GM03348 (cell line): ENCODE measurements at places on chromosomes 12 and 14.

DNA sequence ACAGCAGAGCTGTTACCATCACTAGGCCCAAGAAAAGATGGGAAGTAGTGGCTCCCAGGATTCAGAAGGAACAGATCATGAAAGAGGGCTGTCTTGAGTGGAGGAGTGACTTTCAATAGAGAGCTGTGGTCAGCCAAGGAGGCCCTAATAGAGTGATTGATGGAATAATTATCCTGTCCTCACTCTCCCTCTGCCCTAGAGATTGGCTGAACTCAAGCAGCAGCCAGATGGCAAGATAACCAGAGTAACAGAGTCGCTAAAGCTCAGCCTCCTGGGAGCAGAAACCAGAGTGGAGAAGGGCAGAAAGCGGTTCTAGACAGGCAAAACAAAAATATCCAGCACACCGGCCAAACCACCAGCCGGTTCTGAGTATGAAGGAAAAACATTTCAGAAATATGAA is 23.1 kb downstream of the GMFB start:
- no peak for DNase-seq

GRCh38 chr12:92404921-92405320 is 259.3 kb upstream of the BTG1 start:
- DNase-seq = no peak

DNA sequence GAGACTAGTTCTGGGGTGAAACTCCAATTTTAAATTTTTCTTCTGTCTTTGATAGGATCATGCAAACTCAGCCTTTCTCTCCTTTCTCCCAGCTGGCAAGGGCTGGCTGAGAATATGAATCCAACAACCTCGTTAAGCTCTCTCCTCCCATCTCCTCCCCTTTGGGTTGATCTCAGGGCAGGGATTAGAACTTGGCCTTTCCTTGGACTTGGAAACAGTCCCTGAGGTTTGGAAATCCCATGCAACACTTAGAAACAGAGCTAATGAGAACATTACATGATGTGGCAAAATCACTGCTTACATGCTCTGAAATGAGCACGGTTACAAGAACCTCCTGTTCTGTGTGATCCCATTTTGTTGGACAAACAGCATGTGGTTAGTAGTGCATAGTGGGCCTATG is 31.6 kb downstream of the ACACB start:
- DNase-seq = peak; percentile 67

- peak; percentile 36 for DNase-seq
Observed at GRCh38 chr12:58757422-58757821, 162.9 kb downstream of the LRIG3 start.

GRCh38 chr14:22478670-22479069 is 110.4 kb downstream of the DAD1 start:
- no peak for DNase-seq

DNA sequence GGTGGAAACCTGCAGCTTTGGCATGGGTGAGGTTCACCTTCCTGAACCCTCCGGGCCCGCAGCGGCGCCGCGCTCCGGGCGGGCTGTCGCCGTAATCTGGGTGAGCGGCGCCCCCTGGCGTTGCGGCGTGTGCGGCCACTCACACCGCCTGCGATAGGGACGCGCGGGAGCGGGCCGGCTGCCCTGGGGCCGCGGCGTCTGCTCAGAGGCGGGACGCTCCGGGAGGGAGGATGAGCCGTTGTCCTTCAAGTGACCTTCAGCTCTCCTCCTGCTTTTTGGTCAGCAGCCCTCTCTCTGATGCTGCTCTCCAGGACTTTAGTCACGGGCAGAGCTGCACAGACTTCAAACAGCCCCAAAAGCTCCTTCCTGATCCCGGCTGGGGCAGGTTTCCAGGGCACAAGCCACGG is 211.7 kb upstream of the FKBP4 start:
- peak; percentile 93 for DNase-seq

GRCh38 chr12:68785358-68785757 is 22.6 kb upstream of the MDM2 start:
- peak; percentile 48 for DNase-seq

GRCh38 chr14:81727218-81727617 is 193.6 kb upstream of the SEL1L start:
- DNase-seq = no peak

DNA sequence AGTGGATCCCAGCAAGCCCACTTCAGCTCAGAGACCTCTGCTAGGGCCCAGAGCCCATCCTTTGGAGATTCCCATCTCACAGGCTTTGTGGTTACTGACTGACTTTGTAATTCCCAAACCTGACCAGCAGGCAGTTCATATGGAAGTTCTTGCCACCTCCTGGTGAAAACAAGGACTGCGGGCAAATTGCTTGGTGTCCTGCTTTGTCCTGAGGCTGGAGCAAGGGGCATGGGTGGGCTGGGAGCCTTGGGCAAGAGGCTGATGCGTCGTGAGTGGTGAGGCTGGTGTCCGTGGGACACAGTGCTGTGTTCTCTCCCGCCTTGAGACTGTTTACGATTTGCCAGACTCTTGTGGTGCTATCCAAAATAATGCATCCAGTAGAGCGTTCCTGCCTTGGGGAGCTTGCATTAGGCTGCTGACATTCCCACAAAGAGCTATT is 91.0 kb downstream of the LRRC74A start:
- peak; percentile 72 for DNase-seq

DNA sequence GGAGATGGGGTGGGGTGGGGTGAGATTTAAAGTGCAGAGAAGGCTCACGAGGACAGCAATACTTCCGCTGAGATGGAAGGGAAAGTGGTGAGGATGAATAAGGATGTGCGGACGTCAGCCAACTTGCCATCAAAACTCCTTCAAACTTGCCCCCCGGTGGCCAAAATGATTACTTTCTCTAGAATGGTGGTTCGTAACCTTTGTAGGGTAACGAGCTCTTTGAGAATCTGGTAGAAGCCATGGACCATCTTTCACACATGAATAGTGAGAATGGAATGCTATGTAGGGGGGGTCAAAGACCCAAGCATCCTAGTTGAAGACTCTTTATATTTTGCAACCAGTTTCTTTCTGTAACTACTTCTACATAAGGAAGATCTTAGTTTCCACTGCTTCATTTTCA is 245.9 kb upstream of the DDHD1 start:
- peak; percentile 24 for DNase-seq

GRCh38 chr12:49264466-49264872 is 413 bp upstream of the TUBA1C start:
- DNase-seq = peak; percentile 80

DNA sequence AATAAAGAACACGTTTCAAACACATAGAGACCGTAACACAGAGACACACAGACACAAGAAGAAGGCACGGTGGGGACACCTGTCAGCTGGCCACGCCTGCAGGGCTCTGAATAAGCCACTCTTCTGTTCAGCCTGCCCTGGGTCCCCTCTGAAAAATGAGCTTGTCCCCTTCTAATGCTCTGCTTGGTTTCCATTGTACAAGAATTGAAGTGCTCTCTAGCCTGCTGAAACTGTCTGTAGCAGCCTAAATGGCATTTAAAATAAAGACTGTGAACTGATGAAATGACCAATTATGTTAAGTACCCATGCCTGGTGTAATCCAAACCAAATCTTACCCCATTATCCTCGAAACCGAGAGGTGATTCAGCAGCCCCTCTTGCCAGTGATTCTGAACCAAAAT is 139.8 kb downstream of the FOXN3 start:
- no peak for DNase-seq

DNA sequence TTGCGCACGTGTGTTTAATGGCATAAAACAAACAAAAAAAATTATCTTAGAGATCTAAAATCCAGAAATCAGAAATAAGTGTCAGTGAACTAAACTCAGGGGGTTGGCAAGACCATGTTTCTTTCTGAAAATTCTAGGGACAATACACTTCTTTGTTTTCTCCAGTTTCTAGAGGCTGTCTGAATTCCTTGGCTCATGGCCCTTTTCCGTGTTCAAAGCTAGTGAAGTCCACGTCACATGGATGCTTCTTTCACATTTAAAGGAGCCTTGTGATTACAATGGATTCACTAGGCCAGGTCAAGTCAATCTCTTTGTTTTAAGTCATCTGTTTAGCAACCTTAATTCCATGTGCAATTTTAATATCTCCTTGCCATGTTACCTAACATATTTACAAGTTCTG is 22.4 kb downstream of the SLCO1B3 start:
- DNase-seq = no peak

DNA sequence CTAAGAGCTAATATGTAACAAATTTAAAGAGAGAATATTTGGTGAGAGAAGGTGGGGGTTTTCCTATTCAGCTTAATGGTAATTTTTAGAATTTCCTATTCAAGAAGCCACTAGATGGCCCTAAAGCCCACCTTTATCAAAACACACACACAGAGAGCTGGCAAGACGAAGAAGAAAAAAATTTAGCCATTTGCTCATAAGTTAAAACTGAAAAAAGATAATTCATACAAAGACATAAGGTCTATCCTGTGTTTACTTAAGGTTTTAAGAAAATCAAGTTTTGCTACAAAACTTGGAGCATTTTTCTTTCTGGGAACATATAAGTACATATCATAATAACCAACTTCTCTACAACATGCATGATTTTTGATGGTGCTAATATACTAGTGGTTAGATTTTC is 46.8 kb upstream of the PCED1B start:
- DNase-seq = peak; percentile 39

- DNase-seq = no peak
Observed at GRCh38 chr14:68631394-68632053, 161.3 kb downstream of the ZFP36L1 start.

DNA sequence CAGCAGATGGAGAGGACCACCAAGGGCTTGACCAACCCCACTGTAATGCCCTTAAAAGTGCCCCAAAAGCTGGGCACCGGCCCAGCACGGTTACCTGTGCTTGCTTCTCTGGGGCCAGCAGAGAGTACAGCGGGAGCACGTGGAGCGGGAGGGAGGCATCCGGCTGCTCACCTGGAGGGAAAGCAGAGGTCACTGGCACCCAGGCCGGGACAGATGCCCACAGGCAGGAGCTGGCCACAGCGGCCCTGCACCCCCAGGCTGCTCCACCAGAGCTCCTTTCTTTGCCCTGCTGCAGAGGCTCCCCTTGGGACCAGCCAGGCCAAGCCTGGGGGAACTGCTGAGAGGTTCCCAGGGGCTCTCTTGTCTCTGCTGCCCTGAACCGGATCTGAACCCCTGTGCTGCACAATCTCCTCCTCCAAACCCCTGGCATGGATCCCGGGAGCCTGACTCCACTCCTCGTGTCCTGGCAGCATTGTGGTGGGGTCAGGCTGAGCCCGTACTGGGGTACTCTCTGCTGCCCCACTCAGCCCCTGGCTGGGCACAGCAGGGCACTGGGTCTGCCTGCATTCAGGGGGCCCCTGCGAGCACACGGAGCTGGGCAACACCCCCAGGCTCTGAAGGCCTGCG is 24.0 kb downstream of the DHX37 start:
- DNase-seq = no peak

- DNase-seq = peak; percentile 3
Observed at GRCh38 chr12:85007836-85008235, 28.2 kb downstream of the TSPAN19 start.

DNA sequence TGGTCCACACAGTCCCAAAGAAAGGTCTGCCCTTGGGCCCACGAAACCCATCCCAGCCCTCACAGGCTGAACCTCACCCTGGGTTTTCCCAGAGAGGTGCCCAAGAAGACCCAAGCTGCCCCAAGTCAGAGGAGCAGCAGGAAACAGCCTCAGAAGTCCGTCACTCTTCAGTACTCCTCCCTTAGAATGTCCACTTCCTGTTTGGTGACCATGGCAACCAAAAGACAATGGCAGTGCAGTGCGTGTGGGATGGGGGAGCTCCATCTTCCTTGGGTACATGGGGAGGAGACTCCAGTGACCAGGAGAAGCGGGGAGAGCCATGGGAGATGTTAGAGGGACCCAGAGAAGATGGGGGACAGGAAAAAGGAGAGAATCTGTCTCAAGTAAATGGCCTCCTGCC is 11.3 kb downstream of the SELPLG start:
- DNase-seq = no peak

DNA sequence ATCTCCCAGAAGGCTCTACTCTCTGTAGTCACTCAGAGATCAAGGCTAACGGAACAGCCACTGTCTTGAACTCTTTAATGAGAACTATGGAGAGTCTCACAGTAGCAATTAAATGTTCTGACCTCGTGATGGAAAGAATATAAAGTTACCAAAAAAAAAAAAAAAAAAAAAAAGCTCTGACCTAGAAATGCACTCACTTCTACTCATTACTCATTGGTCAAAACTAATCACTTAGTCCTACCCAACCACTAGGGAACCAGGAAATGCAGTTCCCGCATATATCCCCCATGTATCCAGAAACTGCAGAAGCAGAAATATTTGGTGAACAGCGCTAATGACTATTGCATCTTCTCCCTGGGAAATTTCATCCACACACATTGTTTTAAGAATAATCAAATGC is 29.5 kb upstream of the C12orf76 start:
- no peak for DNase-seq

DNA sequence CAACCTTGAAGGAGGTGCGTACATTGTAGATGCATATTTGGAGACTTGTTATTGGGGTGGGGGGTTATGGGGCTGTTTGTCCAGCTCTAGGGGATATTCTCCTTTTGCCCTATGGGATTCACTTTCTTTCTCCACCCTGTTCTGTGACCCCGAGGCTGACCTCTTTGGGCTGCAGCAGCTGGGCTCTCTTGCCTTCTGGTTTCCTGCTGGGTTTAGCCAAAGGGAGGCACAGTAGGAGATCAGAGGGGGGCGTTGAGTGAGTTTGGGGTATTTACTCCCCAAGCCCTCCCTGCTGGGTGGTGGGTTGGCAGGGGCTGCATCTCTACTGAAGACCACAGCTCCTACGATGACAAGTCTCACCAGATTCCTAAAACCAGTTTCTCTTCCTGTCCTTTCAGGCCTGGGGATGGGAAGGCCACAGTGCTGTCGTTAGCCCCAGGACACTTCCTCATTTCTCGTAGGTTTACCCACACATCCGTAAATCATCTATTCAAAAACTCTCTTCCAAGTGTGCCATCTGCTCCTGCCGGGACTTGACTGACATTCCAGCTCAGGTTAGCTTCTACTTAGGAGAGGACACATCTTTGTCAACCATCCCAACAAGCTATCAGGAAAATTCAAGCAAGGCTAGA is 127.1 kb downstream of the TMEM30B start:
- DNase-seq = no peak

GRCh38 chr12:105433804-105434203 is 103.3 kb downstream of the C12orf75 start:
- DNase-seq = no peak

- peak; percentile 88 for DNase-seq
Observed at GRCh38 chr12:51994959-51995358, 11.8 kb upstream of the TAMALIN start.

GRCh38 chr12:104288635-104289274 is 14.8 kb upstream of the EID3 start:
- DNase-seq = peak; percentile 83

GRCh38 chr14:74846168-74846567 is 29.8 kb downstream of the PROX2 start:
- peak; percentile 43 for DNase-seq

DNA sequence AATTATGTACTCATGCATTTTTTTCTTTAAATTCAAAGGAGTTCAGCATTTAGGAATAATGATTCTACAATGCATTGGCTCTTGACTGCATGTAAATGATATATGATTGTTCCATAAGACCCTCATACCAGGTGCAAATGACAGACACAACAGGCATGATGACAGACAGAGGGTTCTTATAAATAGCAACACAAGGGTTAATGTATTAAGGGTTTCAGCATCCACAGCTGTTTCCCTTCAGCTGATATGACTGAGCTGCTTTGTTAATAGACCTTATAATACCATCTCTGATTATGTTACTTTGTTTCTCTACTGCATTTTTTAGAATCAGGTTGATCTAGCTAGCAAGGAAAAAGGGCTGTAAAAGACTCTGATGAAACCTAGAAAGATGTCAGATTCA is 90.8 kb upstream of the TMTC2 start:
- no peak for DNase-seq

GRCh38 chr12:54442961-54443360 is 23.9 kb upstream of the ITGA5 start:
- no peak for DNase-seq
